Activated naive CD4-positive, alpha-beta T cell (primary cell): ENCODE measurements at places on chromosomes 16 and 17.

GRCh38 chr16:71645450-71645849 is 19.5 kb downstream of the MARVELD3 start:
- no peak for DNase-seq

DNA sequence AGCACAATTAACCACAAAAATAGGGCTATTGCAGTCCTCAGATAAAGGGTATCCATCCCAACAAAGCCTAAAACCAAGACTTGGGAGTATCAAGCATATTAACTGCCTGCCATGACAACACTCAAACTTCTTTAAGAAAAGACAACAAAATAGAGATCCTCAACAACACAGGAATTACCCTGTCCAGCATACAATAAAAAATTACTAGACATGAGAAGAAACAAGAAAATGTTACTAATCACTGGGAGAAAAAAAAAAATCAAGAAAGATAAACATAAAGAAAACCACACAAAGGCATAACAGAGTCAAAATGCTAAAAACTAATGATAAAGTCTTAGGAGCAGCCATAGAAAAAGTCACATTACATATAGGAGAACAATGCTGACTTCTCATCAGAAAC is 73.9 kb downstream of the SLC39A11 start:
- no peak for DNase-seq

DNA sequence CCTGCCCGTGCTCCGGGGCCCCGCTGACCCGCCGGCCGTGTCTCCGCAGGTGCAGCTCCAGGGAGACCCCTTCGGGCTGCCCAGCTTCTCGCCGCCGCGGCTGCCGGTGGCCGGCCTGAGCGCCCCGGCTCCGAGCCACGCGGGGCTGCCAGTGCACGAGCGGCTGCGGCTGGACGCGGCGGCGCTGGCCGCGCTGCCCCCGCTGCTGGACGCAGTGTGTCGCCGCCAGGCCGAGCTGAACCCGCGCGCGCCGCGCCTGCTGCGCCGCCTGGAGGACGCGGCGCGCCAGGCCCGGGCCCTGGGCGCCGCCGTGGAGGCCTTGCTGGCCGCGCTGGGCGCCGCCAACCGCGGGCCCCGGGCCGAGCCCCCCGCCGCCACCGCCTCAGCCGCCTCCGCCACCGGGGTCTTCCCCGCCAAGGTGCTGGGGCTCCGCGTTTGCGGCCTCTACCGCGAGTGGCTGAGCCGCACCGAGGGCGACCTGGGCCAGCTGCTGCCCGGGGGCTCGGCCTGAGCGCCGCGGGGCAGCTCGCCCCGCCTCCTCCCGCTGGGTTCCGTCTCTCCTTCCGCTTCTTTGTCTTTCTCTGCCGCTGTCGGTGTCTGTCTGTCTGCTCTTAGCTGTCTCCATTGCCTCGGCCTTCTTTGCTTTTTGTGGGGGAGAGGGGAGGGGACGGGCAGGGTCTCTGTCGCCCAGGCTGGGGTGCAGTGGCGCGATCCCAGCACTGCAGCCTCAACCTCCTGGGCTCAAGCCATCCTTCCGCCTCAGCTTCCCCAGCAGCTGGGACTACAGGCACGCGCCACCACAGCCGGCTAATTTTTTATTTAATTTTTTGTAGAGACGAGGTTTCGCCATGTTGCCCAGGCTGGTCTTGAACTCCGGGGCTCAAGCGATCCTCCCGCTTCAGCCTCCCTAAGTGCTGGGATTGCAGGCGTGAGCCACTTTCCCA is 5.9 kb downstream of the CTF1 start:
- no peak for DNase-seq

GRCh38 chr17:42346481-42346880 is 41.8 kb downstream of the STAT3 start:
- no peak for DNase-seq

DNA sequence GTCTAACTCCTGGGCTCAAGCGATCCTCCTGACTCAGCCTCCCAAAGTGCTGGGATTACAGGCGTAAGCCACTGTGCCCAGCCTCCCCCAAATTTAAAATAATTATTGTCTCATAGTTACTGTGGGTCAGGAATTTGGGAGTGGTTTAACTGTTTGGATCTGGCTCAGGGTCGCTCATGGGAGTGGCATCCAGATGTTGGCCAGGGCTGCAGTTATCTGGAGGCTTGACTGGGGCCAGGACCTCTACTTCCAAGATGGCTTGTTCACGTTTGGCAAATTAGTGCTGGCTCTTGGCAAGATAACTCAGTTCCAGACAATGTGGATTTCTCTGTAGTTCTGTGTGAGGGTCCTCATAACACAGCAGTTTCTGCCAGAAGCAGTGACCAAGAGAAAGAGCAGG is 8.0 kb downstream of the TEN1 start:
- DNase-seq: no peak

DNA sequence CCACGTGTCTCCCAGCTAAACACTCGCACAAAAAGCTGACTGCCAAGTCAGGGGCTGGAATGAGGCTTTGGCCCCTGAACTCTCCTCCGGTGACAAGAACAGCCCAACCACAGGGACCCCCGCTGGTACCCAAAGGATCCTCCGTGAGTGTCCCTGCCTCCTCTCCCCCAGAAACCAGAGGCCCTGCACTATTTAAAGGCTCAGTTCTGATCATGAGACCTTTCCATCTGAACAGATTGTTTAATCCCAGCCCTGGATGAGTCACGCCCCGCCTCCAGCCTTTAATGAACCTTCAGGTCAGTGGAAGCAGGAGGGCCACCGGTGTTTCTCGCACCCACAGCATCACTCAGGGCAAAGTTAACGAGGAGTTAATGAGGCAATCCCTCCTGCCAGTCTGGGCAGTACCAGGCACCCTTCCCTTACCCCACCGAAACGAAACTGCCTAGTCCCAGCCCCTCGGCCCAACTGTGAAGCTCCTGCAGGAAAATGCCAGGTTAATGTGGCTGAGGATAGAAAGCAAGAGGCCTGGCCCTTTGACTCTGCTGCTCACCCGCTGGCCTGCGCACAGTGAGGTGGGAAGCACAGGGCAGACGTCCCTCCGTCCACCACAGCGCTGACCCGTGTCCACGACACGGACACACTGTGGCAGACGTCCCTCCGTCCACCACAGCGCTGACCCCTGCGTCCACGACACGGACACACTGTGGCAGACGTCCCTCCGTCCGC is 32.4 kb downstream of the TIMM22 start:
- DNase-seq: no peak

GRCh38 chr17:3512505-3513171 is 36.8 kb downstream of the ASPA start:
- no peak for DNase-seq

- DNase-seq: no peak
Measured at GRCh38 chr16:57190136-57190535, 4.0 kb downstream of the RSPRY1 start.

DNA sequence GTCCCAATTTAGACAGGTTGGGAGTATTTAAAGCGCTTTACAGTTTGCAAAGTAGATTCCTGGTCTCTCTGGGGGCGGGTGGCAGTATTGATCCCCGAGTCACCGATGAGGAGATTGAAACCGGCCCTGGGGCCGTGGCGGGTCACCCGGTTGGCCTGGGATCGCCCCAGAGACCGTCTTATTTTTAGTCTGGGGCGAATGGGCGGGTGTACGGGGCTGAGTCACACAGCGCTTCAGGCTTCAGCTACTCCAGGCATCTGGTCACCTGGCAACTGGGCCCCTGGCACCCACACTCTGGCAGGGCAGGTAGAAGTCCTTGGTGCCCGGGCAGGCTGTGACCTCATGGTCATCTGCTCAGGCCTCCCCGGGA is 669 bp downstream of the MIEF2 start:
- DNase-seq: no peak

- DNase-seq: no peak
Measured at GRCh38 chr16:69055008-69055407, 50.4 kb upstream of the HAS3 start.

DNA sequence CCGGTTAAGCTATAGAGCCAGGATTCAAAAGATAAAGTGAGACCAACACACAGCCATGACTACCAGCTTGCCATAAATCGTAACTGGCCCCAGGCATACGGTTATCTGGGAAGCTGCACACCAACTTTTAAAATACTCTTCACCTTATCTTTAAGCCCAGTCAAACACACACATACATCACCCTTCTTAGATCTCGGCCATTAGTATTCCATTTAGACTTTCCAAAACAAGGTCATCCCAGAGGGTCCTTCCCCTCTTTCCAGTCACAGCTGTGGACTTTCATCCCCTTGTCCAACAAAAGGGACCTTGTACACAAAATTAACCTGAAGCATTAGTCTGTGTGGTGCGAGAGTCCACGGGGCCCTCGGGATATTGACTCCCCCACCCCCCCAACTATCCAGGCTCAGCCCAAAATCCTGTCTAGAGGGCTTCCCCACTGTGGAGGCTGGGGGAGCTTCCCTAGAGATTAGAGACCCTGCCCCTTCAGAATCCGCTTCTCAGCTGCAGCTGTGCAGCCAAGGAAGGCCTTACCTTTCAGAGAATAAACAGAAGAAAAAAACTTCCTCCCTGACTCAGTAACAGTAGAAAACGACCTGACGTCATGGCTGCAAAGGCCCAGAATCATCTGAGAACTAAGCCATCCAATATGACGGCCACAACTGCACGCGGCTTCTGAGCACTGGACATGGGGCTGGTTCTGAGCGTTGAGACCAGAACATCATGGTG is 9.9 kb downstream of the ZFHX3 start:
- DNase-seq: no peak

DNA sequence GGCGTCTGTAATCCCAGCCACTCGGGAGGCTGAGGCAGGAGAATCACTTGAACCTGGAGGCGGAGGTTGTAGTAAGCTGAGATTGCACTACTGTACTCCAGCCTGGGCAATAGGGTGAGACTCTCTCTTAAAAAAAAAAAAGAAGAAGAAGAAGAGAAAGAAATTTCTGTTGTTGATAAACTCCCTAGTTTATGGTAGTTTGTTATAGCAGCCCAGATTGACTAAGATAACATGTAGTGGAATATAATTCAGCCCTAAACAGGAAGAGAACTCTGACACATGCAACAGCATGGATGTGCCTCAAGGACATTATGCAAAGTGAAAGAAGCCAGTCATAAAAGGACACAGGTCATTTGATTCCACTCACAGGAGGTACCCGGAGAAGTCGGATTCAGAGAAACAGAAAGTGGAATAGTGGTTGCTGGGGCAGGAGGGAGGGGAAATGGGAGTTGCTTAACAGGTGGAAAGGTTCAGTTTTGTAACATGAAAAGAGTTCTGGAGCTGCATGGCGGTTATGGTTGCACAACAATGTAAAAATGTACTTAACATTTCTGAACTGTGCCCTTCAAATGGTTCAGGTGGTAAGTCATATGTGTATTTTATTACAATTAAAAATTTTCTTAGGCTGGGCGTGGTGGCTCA is 26.0 kb upstream of the PRM1 start:
- no peak for DNase-seq

DNA sequence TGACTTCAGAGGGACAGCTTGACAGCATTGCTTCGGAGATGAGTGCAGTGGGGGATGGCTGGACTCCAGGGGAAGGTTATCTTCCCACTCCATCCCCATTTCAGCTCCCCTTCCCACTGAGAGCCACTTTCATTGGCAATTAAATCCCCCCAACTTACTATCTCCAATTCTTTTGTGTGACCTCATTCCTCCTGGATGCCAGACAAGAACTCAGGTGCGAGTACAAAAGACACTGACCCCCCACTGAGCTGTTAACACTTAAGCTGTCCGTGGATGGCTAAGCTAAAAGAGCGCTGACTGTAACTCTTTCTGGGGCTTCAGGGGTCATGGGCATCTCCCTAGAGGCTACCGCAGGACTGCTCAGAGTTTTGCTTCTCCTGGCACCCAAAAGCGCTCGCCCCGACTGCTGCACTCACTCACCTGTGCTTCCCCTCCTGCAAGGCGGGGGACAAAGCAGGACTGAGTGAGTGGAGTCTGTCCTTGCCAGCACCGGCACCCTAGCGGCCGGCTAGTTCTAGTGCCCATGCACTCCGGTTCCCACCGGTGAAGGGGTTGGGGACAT is 44.8 kb upstream of the FBXO47 start:
- DNase-seq: no peak

GRCh38 chr16:6682142-6682811 is 650.4 kb upstream of the RBFOX1 start:
- no peak for DNase-seq

GRCh38 chr17:35947156-35947585 is 3.7 kb upstream of the LYZL6 start:
- no peak for DNase-seq

DNA sequence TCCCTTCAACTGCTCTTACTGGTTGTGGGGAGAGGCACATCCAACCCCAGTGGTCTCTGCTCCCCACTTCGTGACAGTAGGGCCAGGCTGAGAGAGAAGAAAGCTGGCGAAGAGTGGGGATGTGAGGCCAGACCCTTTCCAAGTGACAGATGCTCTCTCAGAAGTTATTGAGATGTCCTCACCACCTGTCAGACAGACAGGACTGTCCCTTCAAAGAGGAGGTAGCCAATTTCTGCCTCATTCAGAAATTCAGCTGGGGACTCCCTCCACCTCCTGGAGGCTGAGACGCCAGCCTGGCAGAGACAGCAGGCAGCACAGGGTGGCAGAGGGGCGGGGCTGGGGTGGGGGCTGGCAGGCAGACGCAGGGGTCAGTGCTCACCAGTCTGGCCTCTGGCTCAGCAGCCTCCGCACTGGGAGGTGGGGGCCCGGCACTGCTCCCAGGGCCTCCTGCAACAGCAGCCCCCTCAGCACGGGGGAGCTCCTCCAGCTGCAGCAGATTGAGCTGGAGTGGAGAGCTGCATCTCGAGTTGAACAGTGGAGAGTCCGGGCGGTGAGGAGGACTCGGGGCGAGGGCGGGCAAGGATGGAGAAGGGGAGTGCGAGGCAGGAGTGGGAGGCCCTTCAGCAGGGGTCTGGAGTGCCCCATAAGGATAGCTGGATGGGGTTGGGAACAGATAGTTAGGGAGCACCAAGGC is 9.2 kb downstream of the PER1 start:
- no peak for DNase-seq

DNA sequence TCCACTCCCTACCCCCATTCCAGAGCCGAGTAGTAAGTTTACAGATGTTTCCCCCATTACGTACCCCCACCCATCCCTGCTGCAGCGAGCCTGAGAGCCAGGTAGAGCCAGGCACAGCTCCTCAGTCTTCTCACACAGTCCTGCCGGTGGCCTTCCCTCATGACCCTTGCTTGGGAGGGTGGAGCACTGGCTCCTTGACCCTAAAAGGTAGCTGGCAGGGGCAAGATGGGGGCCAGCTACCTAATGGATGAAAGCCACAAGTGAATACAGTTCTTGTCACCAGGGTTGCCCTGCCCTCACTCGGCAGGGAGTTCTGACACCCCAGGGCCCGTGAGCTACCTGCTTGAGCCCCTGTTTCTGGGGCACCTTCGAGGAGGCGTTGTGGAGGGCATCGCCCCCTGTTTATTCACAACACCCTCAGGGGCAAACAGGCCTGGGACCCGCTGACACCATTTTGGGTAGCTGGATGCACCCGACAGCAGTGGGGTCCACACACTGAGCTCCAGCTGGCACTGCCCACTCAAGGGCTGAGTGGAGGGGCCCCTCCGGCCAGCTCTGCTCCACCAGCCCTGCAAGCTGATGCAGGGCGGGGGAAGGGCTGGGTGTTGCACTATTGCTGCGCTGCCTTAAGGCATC is 22.2 kb downstream of the ADAM11 start:
- DNase-seq: no peak

- DNase-seq: no peak
Measured at GRCh38 chr16:15498427-15499175, 64.2 kb downstream of the BMERB1 start.
